ENCODE measurements at places on chromosomes 2 and 18. TPM values are rescaled to one million over a fixed set of nuclear protein-coding genes. Genes with fewer than 3 reads are reported as not detected.

The MDH1B gene
- 0.34 TPM for total RNA-seq

The EFHD1 gene
- total RNA-seq, result 4.1 TPM

The RIT2 gene
- not detected for total RNA-seq

The NOSTRIN gene
- total RNA-seq, result 9.6 TPM

The ALK gene
- total RNA-seq, result not detected

The DGKD gene
- total RNA-seq, result 105 TPM

The DNAJC5G gene
- 0.25 TPM for total RNA-seq

The LYG2 gene
- not detected for total RNA-seq

Measured in Caco-2 (cell line).